ENCODE measurements at places on chromosomes 5 and 9. TPM values are rescaled to one million over a fixed set of nuclear protein-coding genes. Genes with fewer than 3 reads are reported as not detected.

DNA sequence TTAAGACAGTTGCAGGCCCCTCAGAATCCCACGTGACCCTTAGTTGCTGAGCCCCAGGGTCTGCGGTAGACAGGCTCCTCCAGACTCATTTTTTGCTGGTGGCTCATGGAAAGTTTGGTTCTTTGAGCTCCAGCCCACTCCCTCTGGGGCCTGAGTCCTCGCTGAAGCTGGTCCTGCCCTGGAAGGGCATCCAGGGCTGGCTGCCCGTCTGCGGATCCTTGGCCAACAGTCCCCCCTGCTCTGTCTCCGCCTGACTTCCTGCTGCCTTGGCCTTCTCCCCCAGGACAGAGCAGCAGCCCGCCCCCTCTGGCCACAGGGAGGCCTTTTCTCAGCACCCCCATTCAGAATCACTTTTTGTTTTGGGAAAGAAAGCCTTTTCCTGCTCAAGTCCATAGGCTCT lies 24.4 kb downstream of the SLC6A7 start:
- DNase-seq = peak; percentile 53

DNA sequence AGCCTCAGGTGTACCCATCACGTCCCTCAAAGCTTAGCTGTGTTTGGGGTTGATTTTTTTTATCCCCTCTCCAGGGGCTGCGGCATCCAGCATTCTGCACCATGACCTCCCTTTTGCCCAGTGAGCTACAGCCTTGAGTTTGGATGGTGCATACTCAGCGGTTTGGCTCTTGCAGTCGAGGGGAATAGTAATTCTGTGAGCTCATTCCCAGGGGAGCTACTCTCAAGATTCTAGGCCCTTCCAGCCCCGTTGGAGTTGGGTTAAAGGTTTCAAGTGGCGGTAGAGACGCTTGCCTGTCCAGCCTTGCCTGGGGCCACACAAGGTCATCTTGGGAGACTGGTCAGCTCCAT lies 102.2 kb upstream of the SPRY4 start:
- no peak for DNase-seq

Gene SLC22A4
- total RNA-seq = 3.3 TPM

Gene OCLN
- total RNA-seq = 2.0 TPM

DNA sequence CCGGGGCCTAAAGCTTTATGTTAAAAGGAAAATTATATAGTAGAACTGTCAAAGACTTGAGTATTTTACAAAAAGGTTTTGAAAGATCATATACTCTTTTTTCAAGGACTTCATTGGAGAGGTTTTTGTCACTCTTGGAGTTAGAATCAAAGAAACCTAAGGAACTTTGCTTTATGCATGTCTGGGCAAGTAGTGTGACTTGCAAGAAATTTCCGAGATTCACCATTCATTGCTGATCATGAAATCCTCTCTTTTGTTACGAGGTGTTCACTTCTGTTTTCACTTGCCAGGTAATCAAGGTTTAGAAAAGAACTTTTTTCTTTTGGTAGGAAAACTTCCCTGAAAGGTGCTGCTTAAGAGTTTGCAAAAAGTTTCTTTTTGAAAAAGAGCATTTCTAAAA lies 64.8 kb downstream of the NUP214 start:
- DNase-seq = no peak

Gene NR2F1
- total RNA-seq = 17.9 TPM

DNA sequence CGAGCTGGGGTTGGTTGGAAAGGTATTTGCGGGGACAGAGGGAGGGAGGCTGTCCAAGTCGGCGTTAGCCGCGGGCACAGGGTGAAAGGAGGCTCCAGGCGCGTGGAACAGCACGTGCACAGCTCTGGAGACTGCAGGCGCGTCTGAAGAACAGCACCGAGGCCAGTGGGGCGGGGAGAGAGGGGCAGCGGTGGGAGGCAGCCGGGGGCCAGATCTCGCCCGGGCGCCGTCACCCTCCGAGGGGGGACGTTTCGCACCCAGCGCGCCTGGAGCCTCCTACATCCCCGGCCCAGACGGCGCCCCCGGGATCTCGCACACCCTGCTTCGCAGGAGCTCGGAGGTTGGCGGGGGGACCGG lies 79.6 kb downstream of the NTNG2 start:
- no peak for DNase-seq

DNA sequence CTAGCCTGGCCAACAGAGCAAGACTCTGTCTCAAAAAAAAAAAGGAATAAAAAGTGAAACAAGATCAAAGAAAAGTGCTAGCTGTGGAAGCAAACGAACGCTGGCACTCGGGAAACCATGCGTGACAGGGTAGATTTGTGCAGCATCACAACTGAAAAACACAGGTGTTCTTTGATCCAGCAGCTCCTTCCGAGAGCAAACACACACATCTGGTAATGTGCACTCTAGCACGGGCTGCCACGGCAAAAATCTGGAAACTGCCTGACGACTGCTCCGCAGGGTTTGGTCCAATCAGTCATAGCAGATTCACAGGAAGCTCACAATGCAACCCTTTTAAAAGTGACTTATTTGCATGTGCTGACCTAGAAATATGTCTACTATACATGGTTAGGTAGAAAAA lies 80.0 kb downstream of the SYK start:
- no peak for DNase-seq

DNA sequence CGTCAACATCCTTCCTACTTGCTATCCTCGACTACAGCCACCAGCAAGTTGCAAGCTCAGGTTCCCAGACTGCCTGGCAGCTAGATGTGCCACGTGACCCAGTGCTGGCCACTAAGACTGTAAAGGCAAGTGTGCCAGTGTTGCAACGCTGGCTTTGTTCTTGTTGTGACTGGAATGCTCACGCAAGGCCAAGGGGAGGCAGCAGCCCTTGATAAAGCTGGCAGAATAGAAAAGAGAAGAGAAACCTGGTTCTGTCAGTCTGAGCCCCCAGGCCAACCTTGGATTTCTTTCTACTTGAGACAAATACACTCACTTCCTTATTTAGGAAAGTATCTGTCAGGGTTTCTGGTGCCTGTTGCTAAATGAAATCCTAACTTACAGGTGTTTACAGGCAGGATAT lies 113.0 kb downstream of the KLHL3 start:
- peak; percentile 79 for DNase-seq

DNA sequence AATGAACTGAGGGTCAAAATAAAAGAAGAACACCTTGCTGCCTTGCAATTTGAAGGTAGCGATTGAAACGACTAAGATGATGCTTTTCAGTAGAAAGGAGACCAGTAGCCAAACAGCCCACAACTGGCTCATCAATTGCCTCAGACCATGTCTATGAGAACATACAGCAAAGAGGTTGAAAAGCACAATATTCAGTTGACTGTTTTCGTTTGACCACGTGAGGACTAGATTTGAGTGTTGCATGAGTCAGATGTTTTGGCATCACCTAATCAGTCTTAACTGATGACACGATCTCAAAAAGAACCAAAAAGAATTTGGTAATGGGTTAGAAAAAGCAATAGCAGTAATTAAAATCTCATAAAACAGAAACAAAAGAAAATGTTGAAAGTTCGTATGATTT lies 82.7 kb upstream of the IL7R start:
- no peak for DNase-seq

Gene HACD4
- total RNA-seq = 1.0 TPM

Gene PCDHA8
- total RNA-seq = 0.06 TPM

GRCh38 chr5:117143406-117143805 lies 568.8 kb upstream of the SEMA6A start:
- no peak for DNase-seq

Gene ENTREP1
- 12.0 TPM for total RNA-seq

Gene PNPLA7
- 6.1 TPM for total RNA-seq

GRCh38 chr9:98500337-98500919 lies 208.3 kb downstream of the GABBR2 start:
- DNase-seq = no peak

DNA sequence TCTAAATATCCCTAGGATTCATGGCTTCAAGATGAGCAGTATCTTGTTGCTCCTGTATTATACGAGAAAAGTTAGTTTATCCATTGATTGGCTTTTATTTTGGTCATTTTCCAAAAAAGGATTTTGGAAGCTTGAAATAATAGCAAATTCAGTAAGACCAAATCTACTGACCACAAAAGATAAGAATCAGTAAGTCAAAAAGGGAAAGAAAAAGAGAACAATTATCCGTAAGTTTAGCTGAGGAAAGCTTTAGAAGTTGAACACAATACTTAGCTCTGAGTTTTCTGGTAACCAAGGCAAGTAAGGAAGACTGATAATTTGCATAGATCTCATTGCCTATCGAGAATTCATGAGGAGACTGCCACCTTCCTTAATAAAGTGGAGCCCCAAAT lies 9.1 kb downstream of the TGFBR1 start:
- no peak for DNase-seq

- DNase-seq = peak; percentile 86
Measured at GRCh38 chr9:136345281-136346156, 18.0 kb downstream of the DNLZ start.

DNA sequence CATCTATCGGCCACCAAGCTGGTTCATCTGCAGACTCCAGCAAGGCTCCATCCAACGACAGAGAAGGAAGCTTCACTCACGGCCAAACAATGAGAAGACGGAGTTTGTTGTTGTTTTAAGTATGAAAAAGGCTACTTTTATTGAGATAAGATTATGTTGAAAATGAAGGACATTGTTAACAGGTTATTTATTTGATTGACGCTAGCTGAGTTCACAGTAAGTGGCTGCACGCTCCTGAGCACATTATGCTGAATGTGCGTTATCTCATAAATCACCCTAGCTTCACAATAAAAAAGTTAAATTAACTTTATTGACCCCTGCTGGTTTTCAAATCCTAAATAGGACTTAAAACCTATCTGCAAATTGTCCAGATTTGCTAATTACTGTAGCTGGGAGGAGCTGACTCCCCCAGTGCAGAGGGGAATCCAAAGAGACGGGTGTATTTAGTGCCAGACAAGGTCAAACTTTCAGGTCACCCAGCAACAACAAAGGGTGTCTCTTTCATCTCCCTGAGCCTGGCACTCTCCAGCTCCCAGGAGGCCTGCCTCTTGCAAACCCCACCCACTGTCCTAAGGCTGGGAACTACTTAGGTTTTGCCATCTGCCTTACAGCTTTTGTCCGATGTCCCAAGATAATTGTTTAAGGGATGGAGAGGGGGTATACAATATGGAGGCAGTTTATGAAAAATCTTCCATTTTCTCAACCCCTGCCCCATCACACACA lies 129.2 kb downstream of the ZDHHC21 start:
- DNase-seq = no peak

DNA sequence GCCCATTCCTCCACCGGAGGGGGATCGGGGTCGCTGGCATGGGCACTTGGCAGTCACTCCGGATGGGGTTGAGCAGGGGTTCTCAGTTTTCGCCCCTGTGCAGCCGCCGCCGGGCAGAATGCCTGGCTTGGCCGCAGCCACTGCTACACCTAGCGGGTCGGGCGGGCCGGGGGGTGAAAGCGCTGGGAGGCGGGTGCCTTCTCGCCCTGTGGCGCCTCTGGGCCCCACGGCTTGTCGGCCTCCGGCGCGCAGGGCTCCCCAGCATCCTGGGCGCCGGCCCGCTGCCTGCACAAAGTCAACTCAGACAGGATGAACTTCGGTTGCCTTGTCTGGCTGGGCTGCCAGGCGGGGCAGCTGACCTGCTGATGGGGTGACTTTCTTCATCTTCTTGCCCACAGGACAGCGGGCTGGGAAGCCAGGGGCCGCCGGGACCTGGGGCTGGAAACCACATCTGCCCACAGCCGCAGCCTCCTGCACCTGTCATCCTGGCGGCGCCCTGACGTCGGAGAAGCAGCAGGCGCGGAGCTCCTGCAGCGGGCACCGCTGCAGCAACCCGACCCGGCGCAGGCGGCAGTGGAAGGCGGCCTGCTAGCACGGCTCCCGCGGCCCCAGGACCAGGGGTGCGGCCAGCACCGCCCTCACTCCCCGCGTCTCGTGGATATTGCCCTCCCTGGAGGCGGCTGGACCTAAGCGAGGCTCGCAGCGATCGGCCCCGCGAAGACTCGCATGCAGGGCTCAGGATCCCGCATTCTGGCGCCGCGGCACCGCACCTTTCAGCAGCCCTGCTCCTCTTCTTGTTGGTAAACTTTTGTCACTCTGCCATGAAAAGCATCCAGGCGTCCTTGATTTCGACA lies 1.3 kb upstream of the ANKRD18A start:
- no peak for DNase-seq

Gene MZB1
- total RNA-seq = 0.55 TPM

Gene TPRN
- total RNA-seq = 11.4 TPM

Gene SLCO4C1
- total RNA-seq = 0.24 TPM

DNA sequence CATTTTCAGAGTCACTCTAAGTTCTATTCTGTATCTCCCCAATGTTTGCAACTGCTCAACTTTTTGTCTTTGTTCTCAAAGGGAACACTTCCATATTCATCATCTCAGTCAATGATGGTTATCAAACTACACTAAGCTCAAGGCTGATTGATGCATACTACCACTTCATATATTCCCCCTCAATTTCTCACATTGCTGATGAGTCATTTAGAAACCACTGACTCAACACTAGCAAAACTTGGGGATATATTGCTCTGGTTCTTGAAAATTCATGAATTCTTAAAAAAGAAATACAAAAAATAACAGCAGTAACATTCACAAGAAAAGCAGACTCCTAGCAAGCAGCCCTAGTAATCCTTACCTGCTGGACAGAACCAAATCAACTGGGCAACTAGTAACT lies 52.2 kb downstream of the ABHD17B start:
- no peak for DNase-seq

- DNase-seq = no peak
Measured at GRCh38 chr5:91910247-91910646, 527.1 kb upstream of the ARRDC3 start.

- DNase-seq = no peak
Measured at GRCh38 chr5:64190562-64191306, 25.1 kb downstream of the RNF180 start.

Gene SH2D3C
- 18.4 TPM for total RNA-seq

DNA sequence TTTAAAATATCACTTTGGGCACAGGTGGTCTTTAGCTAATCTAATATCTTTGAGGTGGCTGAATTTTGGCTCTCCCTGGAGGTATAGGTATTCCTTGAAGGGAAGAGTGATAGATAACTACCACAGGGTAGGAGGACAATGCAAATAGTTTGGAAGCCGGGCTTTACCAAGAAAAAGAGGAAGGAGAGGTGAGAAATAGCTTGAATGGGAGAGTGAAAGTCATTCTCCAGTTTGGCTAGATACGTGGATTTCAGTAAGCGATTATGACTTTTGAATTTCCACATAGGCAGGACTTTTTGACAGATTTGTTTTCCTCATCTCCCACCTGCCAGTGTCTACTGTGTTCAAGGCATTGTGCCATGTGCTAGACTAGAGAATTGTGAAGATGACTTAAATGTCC lies 45.5 kb downstream of the RASA1 start:
- DNase-seq = no peak

GRCh38 chr5:176724472-176724871 lies 77.2 kb downstream of the TSPAN17 start:
- no peak for DNase-seq

- no peak for DNase-seq
Measured at GRCh38 chr5:93302711-93303110, 278.3 kb downstream of the NR2F1-AS1 start.

Gene GGTA1
- total RNA-seq = 19.3 TPM

- no peak for DNase-seq
Measured at GRCh38 chr9:98064623-98065392, 8.3 kb downstream of the NANS start.

- no peak for DNase-seq
Measured at GRCh38 chr5:135051872-135052271, 17.8 kb upstream of the PITX1 start.

- DNase-seq = no peak
Measured at GRCh38 chr9:38334234-38334633, 58.3 kb upstream of the ALDH1B1 start.

Gene C5orf24
- 31.1 TPM for total RNA-seq

Gene CNTFR
- total RNA-seq = 45.3 TPM

Gene JAK2
- total RNA-seq = 11.8 TPM

Measured in left cardiac atrium (tissue), 4 donors.